ENCODE measurements at places on chromosomes 7 and 10.

GRCh38 chr7:17005271-17005670, 123.5 kb upstream of the AGR3 start:
- no peak for DNase-seq

DNA sequence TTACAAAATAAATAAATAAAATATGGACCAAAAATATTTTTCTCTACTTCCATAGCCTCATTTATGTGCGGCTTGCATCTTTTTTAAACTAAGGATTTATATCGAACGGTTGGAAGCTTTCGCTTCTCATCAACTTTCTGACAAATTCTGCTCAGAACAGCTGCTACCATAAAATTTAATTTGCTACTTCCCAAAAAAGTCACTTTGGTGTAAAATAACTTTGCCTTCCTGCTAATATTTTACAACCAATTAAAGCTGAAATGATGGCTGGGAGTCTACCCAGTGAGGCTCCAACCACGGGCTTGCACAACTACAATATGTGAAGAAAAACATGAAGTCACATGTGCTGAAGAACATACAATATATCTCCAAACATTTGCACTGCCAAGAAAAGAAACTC, 253.1 kb upstream of the NEBL start:
- no peak for DNase-seq

GRCh38 chr10:130141038-130141437, 4.8 kb downstream of the GLRX3 start:
- DNase-seq: no peak

DNA sequence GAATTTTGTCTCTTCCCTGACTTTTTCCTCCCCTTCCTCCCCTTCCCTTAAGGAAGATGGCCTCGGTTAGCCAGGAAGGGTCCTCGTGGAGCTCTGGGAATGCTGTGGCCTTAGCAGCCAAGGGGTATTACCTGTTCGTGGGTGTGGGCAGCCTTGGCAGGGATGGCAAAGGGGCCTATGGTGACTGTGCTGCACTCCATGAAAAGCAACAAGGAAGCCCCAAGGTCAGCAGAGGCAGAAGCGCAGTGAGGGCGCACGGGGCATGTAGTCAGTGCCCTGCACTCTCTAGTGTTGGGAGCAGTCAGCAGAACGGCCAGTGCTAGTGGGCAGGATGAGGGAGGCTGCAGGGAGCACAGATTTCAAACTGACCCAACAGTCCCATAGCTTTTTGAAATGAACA, 191.8 kb downstream of the ADARB2 start:
- DNase-seq: no peak

DNA sequence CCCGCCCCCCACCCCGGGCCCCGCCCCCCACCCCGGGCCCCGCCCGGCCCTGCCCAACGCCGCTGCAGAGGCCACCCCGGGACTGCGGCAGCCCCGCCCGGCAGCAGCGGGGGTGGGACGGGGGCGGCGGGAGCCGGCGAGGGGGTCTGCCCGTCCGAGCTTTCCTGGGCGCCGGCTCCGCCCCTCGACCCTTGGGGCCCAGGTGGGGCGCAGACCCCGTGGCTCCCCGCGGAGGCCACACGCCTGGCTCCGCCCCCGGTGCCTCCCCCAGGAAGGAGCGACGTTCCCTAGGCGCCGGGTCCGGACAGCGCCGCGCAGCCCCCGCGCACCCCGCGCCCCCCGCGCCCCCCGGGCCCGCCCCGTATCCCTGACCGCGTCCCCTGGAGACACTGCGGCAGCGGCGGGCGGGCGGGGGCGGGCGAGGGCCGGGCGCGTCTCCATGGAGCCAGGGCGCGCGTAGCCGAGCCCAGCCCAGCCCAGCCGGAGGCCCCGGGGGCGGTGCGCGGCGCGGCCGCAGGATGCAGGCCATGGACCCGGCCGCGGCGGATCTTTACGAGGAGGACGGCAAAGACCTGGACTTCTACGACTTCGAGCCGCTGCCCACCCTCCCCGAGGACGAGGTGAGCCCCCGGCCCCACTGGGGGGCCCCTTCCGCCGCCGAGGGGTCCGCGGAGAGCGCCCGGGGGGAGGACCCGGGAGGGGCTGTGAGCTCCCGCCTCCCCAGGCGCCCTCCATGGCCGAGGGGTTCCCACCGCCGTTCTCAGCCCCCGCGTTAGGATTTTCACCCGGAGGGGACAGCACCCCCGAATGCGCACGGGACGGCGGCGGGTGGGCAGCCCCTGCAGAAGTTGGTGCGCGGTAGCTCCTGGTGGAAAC, at the start of gene KNDC1:
Gene KNDC1 (plus strand): TSS at position 270 of the 876 bp plus-strand sequence. CDS start 249 bp downstream, at position 519.
- no peak for DNase-seq

- DNase-seq: no peak
Observed at GRCh38 chr7:144834641-144835144, 1.2 kb downstream of the TPK1 start.

DNA sequence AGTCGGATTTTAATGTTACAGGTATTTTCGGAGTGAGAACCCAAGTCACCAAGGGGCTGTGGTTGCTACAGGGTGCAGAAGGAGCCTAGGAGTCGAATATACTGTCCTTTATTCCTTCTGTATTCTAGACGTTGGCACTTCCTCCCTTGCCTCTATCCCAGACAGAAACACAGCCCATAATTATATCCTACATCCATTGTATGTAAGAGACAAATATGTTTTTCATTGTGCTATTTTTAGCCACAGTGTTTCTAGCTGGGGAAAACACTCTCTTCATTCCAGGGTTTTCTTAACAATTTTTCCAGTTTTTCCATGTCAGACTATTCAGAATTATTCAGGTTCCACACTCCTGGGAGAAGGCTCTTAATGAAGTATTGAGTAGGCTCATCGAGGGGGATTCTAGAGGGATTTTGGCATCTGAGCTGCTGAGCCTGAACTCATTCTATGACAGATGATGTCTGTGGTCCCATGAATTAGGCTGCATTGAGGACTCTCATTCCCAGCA, 32.6 kb downstream of the KIAA1217 start:
- no peak for DNase-seq

GRCh38 chr10:33133557-33133956, 175.5 kb upstream of the ITGB1 start:
- DNase-seq: no peak

DNA sequence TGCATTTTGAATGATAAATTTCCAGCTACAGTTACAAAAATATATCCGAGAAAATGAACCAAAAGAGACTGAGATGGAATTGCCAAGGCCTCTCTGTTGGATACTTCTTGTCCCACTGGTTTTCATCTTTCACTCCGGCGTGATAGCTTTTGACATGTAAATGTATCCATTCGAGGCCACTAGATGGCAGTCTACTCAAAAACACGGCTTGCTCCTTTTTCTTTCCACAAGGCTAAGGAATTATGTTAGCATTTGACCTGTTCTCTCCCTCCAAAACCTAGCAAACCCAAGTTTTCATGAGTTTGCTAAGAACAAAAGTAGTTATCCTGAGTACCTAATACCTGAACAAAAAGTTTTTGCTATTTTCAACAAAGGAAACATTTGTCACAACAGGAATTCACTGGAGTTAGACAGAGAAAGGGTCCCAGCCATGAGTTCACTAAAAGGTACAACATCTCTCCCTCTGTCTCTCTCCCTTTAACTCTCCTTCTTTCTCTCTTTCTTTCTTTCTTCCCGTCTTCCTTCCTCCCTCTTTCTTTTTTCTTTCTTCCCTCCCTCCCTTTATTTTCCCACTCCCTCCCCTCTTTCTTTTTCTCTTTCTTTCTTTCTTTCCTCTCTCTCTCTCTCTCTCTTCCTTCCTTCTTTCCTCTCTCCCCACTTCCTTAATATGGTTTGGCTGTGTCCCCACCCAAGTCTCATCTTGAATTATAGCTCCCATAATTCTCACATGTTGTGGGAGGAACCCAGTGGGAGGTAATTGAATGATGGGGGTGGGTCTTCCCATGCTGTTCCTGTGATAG, 207.9 kb upstream of the MYO3A start:
- DNase-seq: no peak

DNA sequence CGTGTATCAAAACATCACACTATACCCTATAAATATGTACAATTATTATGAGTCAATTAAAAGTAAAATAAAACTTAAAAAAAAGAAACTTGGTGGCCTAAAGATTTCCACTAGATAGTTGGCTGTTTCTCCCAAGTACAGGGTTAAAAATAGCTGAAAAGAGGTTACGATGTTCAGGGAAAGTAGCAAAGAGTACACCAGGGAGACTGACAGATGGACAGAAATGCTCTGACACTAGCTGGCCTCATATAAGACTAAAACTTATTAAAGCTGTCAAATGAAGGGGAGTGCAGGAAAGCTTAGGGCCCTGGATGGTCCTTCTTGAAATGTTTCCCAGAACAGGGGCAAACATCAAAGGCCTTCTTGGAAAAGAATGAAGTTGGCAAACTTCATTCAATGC, 51.3 kb downstream of the TCAF1 start:
- DNase-seq: no peak

- peak; percentile 57 for DNase-seq
Observed at GRCh38 chr10:48287417-48288391, 13.2 kb upstream of the FRMPD2 start.

DNA sequence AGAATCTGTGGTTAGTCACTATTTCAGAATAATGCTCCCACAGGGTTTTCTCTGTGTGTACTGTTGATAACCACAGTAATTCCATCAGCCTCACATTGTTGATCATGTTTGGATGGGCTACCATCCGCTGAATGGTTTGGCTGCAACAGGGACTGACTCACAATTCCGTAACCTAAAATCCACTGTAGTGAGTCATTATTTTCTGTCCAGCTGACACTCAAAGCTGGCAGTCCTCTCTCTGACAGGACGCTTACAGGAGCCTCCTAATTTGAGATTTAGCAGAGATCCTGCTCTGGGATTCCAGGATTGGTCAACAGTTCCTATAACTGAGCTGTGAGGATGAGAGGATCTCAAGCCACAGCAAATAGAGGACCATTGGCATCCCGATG, 32.7 kb downstream of the VWA2 start:
- no peak for DNase-seq

DNA sequence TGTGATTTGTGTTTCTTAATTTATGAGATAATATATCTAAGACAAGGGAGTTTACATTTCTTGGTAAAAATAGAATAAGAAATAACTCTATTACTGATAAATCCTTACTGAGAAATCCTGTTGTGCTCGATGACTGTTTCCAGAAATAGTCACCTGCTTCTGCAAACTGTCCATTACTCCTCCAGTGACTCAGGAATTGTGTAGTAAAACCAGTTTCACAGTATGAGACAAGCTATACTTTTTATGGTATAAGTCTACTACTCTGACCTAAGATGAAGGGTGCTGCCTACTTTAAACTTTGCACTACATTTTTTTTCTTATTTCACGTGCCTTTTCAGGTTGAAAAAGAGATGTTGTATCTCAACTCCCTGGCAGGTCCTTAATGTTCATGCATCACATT, 6.8 kb upstream of the ANKRD22 start:
- no peak for DNase-seq

DNA sequence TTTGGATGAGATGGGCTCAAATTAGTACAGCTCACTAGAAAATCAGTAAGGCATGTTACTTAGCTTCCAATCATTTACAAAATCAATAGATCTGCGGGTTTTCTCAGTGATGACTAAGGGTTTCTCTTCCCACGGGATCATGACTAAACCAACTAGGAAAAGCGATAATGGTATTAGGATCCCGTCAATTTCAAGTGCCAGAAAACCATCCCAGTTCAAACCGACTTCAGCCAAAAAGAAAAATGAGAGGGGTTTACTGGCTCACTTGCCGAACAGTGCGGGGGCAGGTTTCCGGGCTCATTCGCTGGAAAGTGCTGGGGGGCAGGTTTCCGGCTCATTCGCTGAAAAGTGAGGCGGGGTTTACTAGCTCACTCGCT, 62.1 kb upstream of the LYZL2 start:
- no peak for DNase-seq

- no peak for DNase-seq
Observed at GRCh38 chr7:11369696-11370095, 396.0 kb downstream of the PHF14 start.

- no peak for DNase-seq
Observed at GRCh38 chr10:128711806-128712205, 585.6 kb upstream of the MKI67 start.

DNA sequence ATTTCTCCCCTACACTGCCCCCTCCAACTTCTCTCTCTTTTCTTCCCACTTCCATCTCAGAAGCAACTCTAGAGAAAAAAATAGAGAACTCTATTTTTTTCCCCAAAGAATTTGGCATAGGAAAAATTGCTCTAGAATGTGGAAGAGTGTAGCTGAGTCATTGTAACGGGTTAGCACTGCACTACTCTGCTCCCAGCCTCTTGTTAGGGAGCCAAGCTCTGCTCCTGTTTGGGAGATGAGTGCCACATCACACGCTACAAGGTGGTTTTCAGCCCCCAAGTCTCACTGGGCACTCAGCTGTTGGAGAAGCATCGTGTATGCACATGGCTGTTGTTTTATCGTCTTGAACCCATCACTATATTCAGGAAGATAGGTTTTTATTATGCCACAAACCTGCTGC, 136.4 kb downstream of the BMPER start:
- no peak for DNase-seq

GRCh38 chr10:18254086-18254485, 113.9 kb downstream of the CACNB2 start:
- no peak for DNase-seq

DNA sequence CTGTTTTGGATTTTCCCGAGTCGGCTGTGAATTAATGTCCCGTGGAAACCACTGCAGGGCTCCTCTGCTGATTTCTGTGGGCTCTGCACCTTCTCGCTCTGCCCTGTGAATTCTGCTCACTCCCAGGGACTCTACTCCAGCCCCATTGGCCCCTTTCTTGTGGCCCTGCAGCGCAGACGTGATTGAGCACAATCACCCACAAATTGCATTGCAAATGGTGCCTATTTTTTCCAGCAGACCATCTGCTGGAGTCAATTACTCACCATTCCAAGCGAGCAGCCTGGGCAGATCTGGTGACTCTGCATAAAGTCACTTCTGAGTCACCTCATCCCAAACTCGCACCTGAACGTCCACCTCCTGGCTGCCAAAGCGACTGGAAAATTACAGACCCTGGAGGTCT, 235.8 kb downstream of the PAXIP1 start:
- DNase-seq: no peak

DNA sequence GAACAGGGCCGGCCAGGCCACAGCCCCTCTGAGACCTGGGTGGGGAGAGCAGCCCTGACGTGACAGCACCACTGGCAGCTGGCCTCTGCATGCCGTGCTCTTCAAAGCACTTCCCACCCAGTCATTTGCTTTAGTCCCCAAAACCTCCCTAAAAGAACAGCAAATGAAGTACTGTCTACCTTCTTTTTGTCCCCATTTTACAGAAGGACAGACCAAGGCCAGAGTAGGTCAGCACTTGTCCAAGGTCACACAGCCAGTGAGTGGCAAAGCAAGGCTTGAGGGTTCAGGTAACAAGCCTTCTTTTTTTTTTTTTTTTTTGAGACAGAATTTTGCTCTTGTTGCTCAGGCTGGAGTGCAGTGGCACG, 15.1 kb downstream of the ATP6V1F start:
- DNase-seq: no peak

- DNase-seq: no peak
Observed at GRCh38 chr7:150902078-150903033, 50.0 kb downstream of the AOC1 start.
